ENCODE measurements at places on chromosomes 11 and 22.
A peak's percentile ranks its signal among the peaks of the same experiment; 100 is the strongest.

DNA sequence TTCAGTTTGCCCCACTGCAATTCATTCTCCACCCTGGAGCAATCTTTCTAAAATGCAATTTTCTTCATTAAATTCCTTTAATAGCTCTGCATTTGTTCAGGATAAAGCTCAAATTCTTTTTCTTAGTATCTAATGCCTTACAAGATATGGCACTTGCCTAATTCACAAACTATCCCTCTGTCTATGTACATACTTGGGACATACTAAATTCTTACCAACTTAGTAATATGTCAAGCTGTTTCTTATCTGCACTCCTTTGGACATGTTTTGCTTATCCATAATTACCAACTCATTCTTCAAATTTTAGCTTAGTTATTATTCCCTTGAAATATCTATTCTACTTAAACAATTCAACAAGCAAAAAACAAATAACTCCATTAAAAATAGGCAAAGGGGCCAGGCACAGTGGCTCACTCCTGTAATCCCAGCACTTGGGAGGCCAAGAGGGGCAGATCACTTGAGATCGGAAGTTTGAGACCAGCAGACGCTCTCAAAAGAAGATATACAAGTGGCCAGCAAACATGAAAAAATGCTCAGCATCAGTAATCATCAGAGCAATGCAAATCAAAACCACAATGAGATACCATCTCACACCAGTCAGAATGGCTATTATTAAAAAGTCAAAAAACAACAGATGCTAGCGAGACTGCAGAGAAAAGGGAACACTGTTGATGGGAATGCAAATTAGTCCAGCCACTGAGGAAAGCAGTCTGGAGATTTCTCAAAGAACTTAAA, 96.9 kb downstream of the FAM76B start:
- DNase-seq = peak; percentile 61

DNA sequence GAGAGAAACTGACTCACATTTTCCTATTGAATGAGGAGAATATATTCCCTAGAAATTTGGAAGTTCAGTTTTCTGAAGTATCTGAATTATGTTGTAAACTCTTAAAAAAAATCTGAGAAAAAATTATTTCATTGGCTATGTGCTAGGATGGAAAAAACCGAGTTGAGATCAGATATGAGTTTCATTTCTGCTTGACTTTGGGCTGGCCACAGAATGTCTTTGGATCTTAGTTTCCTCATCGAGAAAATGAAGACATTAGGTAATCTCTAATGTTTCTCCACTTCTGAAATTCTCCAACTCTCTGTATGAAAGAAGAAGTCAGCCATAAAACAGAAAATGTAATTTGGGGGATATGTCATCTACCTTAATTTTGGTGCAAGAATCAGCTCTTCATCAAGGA, 28.8 kb downstream of the SLN start:
- no peak for DNase-seq

GRCh38 chr11:96311120-96311568, 31.9 kb downstream of the MAML2 start:
- peak; percentile 53 for DNase-seq

- no peak for DNase-seq
Observed at GRCh38 chr11:133153031-133153430, 379.3 kb downstream of the OPCML start.

DNA sequence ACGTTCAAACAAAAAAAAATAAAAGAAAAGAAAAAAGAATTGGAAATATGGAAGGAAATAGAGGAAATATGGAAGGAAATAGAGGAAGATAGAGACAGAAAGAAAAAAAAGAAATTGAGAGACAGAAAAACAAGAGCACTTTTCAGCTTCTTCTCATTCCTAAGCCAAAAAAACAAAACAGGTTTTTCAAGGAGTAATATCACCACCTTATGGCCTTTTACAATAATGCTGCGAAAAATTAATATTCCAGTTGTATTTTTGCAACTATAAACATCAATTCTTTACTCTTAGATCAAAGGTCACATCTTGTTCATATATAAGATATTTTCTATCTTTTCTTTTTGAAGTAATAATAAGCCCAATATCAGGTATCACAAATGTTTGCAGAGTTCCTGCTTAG, 328.3 kb downstream of the FAT3 start:
- no peak for DNase-seq

GRCh38 chr11:61773356-61773755, 19.0 kb downstream of the TMEM258 start:
- no peak for DNase-seq

DNA sequence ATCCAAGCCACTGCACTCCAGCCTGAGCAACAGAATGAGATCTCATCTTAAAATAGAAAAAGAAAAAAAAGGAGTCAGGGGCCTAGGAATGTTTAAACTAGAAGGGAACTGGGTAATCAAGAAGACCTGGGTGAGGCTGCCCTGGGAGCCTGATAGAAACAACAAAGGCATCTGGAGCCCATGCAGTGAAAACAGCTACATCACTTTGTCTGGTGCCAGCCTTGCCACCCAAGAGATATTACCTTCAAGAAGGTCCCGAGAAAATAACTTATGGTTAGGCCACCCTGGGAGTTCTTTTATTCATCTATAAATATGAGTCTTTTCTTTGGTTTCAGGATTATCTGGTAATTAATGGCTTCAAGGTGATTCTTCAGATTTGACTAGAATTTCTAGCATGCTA, 412.1 kb downstream of the METTL15 start:
- no peak for DNase-seq

GRCh38 chr22:38298312-38299005, 18.8 kb downstream of the CSNK1E start:
- no peak for DNase-seq

DNA sequence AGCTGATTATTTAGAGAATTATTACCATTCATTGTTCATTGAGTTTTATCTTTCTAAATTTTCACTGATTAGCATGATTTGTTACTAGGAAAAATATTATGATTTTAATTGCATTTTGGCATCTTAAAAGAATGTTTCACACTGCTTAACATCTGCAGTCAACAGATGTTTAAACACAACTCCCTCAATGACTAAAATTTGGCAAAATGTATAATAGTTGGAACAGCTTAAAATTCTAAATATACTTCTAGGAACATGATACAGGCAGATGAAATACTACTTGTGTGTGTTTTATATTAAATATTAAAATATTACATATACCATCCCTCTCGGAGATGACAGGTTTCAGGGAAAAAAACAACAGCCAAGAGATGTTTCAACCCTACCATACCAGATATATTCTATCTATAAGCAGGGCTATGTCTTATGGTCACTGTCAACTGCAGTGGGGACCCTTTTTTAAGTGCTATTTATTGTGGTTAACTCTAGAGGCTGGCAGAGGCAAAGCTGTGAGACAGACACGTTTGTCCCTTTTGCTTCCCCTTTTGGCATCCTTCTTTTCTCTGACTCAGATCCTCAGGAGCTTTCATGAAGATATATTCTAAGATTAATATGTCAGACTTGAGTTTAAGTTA, 81.9 kb downstream of the BDNF start:
- no peak for DNase-seq

DNA sequence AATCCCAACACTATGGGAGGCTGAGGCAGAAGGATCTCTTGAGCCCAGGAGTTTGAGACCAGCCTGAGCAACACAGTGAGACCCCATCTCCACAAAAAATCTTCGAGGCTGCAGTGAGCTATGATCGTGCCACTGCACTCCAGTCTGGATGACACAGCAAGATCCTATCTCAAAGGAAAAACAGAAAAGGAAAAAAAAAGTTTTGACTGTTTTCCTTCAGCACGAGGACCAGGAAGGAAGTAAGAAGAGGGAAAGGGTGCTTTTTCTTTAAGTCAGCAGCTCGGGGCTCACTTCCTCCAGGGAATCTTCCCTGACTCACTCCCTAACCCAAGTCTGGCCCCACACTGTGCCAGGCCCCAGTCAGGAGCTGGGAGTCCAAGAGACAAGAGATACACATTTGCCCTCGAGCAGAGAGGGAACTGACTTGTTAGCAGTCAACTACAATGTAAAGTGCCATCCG, 14.2 kb downstream of the ARRB1 start:
- no peak for DNase-seq

GRCh38 chr11:65416841-65417701, 5.5 kb upstream of the NEAT1 start:
- no peak for DNase-seq

DNA sequence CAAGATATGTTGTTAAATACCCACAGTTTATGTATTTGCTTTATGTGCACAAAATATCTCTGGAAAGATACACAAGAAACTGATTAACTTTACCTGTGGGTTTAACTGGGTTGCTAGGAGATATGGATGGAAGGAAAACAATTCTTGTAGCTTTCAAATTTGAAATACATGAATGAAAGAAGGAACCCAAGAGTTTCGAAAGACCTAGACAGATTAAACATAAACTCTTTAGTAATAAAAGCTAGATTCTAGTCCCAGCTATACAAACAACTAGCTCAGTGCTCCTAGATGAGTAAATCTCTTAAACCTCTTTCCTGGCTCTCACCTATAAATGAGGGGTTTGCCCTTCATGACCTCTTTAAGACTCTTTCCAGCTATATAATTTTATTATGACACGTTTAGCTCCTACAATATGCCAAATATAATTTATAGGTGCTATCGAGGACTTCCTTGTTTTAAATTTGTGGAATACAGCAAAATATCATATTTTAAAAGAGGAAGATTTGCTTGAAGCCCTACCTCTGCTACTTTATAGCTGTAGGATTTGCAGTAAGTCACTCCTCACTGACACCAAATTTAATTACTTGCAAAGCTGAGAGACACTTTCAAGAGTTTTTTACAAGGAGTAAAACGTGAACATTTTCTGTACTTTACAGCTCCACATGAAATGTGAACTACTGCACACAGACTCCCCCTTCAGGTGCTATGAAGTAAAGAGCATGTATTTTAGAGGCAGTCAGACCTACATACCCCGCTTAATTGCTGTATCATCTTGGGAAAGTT, 50.7 kb downstream of the RRAS2 start:
- no peak for DNase-seq

DNA sequence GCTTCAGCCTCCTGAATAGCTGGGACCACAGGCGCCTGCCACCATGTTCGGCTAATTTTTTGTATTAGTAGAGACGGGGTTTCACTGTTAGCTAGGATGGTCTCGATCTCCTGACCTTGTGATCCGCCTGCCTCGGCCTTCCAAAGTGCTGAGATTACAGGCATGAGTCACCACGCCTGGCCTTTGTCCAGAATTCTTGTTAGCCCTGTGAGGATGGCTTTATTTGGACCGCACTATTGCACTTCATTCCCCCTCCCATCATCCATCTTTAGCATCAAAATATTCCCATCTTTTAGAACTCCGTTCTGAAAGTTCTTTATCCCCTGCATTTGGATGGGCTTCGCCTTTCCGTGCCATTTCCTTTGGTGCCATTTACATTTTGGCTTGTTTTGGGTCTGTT, 2.6 kb downstream of the SAMM50 start:
- no peak for DNase-seq

- DNase-seq = no peak
Observed at GRCh38 chr11:64360448-64360921, 1.5 kb downstream of the RPS6KA4 start.

DNA sequence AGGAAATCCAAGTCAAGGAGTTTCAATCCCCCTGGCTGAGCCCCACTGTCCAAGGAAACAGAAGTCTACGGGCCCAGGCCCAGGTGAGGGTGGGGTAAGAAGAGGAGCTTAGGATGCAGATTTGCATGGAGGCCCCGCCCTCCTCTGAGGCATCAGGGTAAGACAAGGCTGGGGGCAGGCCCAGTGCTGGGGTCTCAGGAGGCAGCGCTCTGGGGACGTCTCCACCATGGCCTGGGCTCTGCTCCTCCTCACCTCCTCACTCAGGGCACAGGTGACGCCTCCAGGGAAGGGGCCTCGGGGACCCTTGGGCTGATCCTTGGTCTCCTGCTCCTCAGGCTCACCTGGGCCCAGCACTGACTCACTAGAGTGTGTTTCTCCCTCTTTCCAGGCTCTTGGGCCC, 31.3 kb upstream of the IGLL5 start:
- no peak for DNase-seq

DNA sequence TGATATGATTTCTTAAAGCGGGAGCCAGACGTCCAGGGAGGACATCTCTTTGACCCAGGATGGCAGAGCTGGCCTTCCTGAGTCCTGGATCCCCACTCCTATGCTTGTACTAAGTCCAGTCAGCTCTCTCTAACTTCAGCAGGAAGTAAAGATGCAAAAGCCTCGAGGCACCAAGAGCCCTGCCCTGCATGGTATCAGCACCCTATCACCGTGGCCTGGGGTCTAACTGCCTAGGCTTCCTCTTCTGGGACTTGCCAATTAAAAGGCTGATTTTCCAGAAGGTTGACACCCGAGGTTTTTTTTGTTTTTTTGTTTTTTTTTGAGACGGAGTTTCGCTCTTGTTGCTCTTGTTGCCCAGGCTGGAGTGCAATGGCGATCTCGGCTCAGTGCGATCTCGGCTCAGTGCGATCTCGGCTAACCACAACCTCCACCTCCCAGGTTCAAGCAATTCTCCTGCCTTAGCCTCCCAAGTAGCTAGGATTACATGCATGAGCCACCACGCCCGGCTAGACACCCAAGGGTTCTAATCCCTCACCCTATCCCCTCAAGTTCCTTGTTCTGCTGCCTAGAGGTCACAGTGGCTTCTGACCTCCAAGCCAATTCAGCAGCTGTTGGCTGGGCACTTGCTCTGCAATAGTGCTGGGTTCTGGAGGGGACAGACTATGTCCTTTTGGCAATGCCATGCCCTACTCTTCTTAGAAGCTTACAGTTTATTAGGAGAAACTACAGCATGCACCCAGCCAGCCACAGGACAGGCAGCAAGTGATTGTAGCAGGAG, 50.6 kb upstream of the FTH1 start:
- no peak for DNase-seq

- no peak for DNase-seq
Observed at GRCh38 chr11:116314006-116314405, 458.8 kb downstream of the BUD13 start.

DNA sequence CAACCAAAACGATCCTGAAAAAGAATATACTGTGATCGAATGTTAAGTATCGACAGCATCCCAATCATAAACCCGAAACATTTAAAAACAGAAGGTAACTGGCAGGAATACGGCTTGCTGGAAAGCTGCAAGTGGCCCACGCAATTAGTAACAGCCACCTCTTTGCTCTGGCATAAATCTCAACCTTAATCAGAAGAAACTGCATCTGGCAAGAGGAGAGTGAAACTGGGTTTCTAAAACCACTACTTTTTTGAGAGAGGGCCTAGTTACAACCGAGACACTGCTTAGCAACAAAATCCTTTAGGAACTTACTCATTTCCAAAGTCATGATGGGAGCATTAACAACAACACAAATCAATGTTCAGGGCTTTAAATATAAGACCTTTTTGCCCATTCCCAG, 7.9 kb downstream of the NCAPD3 start:
- DNase-seq = no peak

DNA sequence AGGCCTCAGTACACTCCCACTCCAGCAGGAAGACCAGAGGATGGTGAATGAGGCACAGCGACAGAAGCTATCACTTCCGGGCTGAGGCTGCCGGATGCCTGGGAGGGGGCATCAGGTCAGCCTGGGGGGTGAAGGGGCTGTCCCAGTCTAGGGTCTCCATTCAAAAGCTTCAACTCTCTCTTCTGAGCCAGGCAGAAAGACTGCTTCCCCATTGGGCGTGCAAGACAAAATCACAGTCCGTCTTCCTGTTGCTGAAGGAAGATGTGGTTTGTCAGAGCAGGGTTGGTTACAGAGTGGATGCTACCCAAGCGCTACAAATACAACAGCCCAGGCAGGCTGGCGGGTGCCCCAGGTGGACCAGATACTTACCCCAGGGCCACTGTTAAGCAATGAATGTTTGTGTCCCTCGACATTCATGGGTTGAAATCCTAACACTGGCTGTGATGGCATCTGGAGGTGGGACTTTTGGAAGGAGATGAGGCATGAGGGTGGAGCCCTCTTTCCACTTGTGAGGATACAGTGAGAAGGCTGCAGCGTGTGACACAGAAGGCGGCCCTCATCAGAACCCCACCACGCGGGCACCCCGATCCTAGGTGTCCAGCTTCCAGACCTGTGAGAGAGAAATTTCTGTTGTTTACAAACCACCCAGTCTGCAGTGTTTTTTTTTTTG, 12.0 kb downstream of the UPK3A start:
- DNase-seq = no peak

Data from AG04449 (cell line).